ENCODE measurements at places on chromosomes 16 and 17. TPM values are rescaled to one million over a fixed set of nuclear protein-coding genes. Genes with fewer than 3 reads are reported as not detected.

GRCh38 chr17:879546-880442 lies 97.6 kb downstream of the MRM3 start:
- DNase-seq, result peak; percentile 68
- peak overlapping the region; percentile 11 for H3K27ac ChIP-seq
- H3K27me3 ChIP-seq, result peaks cover 42% of the 10 kb centered on the region
- H3K4me3 ChIP-seq, result no peak overlapping the region
- H3K36me3 ChIP-seq, result no peaks in the 10 kb centered on the region

- H3K36me3 ChIP-seq, result peaks cover 28% of the 10 kb centered on the region
- peak overlapping the region; percentile 97 for H3K4me3 ChIP-seq
- peaks cover 58% of the 10 kb centered on the region for H3K4me1 ChIP-seq
Measured at GRCh38 chr16:84616515-84616914, 1.4 kb downstream of the COTL1 start.

- peak overlapping the region; percentile 38 for H3K27ac ChIP-seq
- H3K4me1 ChIP-seq, result peaks cover 28% of the 10 kb centered on the region
- peaks cover 25% of the 10 kb centered on the region for H3K27me3 ChIP-seq
- peaks cover 13% of the 10 kb centered on the region for H3K36me3 ChIP-seq
- peak overlapping the region; percentile 80 for H3K4me3 ChIP-seq
Measured at GRCh38 chr17:42669977-42670788, 6.6 kb downstream of the PLEKHH3 start.

DNA sequence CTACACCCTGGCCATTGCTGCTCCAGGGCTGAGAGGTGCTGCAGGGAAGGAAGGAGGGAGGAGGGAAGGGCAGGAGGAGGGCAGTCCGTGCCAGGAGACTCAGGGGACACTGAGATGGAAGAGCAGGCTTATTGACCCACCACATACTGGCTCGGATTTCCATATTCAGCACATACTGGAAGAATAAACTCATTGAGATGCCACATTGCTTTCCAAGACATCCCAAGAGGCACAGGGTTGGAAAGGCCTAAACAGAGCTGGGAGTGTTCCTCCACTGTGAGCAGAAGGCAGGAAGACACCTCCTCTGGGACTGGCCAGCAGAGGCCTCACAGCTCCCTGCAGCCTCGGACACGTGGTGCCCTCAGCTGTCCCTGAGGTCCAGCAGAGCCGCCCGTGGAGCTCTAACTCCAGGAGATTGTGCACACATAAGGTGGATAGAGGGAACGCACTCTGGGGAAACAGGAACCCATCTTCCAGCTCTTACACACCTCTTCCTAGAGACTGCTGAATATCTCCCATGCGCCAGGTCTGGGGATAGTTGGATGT lies 17.4 kb downstream of the CCDC182 start:
- H3K27ac ChIP-seq, result no peak overlapping the region
- no peak overlapping the region for H3K4me3 ChIP-seq
- peaks cover 2% of the 10 kb centered on the region for H3K4me1 ChIP-seq
- H3K36me3 ChIP-seq, result no peaks in the 10 kb centered on the region
- H3K27me3 ChIP-seq, result no peaks in the 10 kb centered on the region

DNA sequence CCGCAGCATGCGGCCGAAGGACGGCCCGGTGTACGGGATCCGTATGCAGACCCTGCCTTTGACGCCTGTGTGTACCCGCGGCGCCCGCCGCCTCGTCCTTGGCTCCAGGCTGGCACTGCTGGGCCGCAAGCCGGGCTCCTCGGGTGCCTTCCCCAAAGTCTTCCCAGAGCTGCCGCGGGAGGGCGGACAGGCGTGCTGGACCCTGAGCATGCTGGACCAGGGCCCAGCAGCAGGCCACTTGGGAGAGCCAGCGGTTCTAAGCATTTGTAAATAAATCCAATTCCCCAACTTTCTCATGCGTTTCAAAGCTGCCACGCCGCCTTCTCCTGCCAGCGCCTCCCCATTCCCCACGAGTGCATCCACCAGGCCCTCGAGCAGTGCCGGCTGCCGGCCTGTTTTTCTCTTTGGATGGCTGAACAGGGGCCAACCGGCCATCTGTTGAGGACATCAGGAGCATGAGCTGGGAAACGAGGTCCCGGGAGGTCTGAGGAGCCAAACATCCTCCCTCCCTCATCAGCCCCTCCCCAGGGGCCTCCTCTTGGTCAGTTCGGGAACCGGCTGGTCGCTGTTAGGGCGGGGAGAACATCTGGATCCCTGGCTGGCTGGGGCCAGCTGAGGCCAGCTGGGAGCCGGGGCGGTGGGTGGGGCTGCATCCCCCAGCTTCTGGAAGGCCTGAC lies 20.5 kb upstream of the PABPN1L start:
- no peak overlapping the region for H3K4me3 ChIP-seq
- no peaks in the 10 kb centered on the region for H3K36me3 ChIP-seq
- no peaks in the 10 kb centered on the region for H3K27me3 ChIP-seq
- peaks cover 6% of the 10 kb centered on the region for H3K4me1 ChIP-seq

- DNase-seq, result no peak
- no peaks in the 10 kb centered on the region for H3K36me3 ChIP-seq
- H3K4me3 ChIP-seq, result no peak overlapping the region
- H3K27ac ChIP-seq, result no peak overlapping the region
- no peaks in the 10 kb centered on the region for H3K4me1 ChIP-seq
- no peaks in the 10 kb centered on the region for H3K27me3 ChIP-seq
Measured at GRCh38 chr16:19784183-19784736, 66.2 kb downstream of the IQCK start.

DNA sequence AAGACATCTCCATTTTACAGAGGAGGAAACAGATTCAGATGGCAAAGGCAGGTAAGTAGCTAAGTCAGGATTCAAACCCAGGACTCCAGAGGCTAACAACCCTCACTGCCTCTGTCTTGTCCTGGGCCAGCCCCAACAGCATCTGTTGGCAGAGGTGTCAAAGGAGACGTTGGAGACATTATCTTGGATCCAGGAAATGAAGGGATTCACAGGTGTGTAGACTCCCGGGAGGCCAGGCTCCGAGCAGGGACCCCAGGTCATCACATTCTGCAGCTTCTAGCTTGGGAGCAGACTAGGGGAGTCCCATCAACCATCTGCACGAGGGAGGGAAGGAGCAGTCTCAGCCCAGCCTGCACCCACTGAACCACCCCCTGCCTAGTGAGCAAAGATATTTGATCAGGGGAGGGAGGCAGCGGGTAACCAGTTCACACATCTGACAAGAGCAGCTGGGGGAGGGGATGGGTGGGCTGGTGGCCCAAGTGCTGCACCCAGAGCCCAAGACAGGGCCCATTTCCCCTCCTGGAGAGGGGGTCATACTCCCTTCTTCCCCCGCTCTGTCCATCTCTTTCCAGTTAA lies 1.0 kb upstream of the B9D1 start:
- DNase-seq, result no peak
- H3K27me3 ChIP-seq, result peaks cover 40% of the 10 kb centered on the region
- no peaks in the 10 kb centered on the region for H3K36me3 ChIP-seq
- H3K27ac ChIP-seq, result no peak overlapping the region
- H3K4me1 ChIP-seq, result peaks cover 3% of the 10 kb centered on the region

GRCh38 chr16:85245307-85246172 lies 133.3 kb upstream of the CIBAR2 start:
- no peaks in the 10 kb centered on the region for H3K36me3 ChIP-seq
- no peak overlapping the region for H3K27ac ChIP-seq
- peaks cover 4% of the 10 kb centered on the region for H3K27me3 ChIP-seq

- DNase-seq, result no peak
- peak overlapping the region; percentile 9 for H3K4me3 ChIP-seq
- H3K27me3 ChIP-seq, result peaks cover 48% of the 10 kb centered on the region
- H3K4me1 ChIP-seq, result peaks cover 12% of the 10 kb centered on the region
- H3K36me3 ChIP-seq, result no peaks in the 10 kb centered on the region
Measured at GRCh38 chr16:85136702-85137322, 24.5 kb upstream of the CIBAR2 start.

DNA sequence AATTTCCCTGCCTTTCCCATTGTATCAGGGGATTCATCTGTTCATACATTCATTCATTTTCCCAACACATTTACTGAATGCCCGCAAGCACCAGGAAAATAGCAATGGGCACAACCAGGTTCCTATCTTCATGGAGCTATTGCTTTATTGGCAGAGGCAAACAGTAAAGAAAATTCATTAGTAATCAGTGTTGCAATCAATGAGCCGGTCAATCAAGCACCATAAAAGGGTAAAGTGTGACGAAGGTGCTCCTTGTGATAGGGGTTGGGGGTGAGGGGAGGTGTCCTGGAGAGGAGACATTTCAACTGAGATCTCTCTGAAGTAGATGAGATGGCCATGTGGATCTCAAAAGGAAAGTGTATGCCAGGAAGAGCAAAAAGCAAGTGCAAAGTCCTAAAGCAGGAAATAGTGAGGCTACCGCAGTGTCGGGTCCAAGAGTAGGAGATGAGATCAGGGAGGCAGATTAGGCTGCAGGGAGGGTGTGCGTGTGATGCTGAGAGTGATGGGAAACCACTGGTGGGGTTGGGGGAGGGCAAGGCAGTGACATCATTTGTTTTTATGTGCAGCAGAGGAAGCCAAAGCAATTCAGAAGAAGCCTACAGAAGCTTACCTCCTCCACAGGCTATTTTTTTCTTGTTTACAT lies 28.4 kb downstream of the CDH13 start:
- peak overlapping the region; percentile 57 for H3K4me3 ChIP-seq
- no peaks in the 10 kb centered on the region for H3K36me3 ChIP-seq
- DNase-seq, result peak; percentile 42
- H3K27ac ChIP-seq, result peak overlapping the region; percentile 76
- H3K4me1 ChIP-seq, result peaks cover 80% of the 10 kb centered on the region

DNA sequence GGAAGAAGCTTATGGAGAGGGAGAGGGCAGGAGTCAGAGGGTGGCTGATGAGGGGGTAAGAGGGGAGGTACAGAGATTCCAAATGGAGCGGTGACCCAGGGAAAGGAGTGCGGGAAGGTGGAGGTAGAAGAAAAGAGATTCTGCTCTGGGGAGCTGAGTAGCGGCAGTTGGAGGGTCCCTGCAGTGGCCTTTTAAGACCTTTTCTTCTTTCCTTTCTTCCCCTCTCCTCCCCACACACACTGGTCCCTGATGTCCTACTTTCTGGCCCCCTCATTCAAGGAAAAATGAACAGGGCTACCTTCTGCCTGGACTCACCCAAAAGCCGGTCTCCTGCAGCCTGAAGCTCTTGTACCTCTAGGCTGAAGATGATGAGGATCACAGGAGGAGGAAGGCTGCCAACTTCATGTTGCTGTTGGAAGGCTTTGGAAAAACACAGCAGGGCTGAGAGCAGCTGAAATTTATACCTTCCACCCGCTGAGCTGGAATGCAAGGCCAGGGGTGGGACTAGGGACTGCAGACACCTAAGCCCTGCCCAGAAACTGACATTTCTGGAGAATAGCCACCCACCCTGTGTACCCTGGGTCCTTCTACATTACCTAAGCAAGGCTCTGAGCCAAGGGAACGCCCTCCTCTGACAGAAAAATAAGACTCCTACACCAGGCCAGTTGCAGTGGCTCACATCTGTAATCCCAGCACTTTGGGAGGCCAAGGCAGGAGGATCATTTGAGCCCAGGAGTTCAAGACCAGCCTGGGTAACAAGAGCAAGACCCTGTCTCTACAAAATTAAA lies 9.4 kb upstream of the HEATR6 start:
- peaks cover 13% of the 10 kb centered on the region for H3K27me3 ChIP-seq
- H3K36me3 ChIP-seq, result peaks cover 6% of the 10 kb centered on the region
- H3K4me3 ChIP-seq, result no peak overlapping the region
- no peaks in the 10 kb centered on the region for H3K4me1 ChIP-seq

DNA sequence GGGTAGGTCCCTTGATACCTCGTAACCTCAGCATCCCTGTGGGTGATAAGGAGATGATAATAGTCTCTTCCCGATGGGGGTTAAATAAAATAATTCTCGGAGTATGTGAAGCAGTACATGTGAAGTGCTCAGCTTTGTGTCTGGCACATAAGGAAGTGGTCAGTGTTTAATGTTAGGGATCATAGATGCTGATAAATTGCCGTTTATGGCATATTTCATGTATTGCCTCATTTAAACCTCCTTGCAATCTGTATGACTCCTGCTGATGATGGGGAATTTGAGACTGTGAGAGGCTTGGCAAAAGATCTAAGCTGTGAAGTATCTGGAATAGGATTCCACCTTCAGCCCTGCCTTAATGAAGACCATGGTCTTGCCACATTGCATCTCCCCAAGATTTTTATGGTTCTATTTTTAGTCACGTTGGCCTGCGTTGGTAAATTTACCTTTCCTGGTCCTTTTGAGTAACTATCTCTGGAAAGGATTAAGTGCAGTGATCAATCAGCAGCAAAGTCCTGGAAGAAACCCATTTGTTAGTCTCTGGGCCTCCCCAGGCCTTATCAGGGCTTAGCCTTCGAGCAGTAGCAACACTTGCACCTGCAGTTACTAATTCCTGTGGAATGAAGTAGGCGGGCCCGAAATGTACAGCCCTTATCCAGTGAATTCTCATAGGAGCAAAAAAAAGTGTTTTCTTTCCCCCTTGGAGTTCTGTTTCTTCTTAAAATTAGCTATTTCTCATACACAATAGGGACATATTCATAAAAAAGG lies 144.9 kb downstream of the WWOX start:
- no peaks in the 10 kb centered on the region for H3K27me3 ChIP-seq
- no peak overlapping the region for H3K27ac ChIP-seq
- no peak for DNase-seq
- peaks cover 6% of the 10 kb centered on the region for H3K4me1 ChIP-seq

DNA sequence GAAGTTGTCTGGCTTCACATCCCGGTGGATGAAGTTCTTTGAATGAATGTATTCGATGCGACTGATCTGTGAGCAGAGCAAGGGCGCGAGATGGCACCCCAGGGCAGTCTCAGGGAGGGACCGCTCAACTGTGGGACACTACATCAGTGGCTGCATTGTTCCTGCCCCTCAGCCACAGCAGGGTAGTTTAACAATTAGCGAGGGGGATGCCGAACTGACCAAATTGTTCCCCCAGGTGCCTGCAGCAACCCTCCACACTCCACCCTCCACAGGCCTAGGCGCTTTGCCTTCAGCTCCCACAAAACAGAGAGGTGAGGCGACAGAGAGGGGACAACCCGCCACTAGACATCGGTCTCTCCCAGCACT lies 20.3 kb downstream of the CSNK1D start:
- H3K27me3 ChIP-seq, result no peaks in the 10 kb centered on the region
- no peak for DNase-seq
- no peak overlapping the region for H3K4me3 ChIP-seq
- H3K36me3 ChIP-seq, result peaks cover 77% of the 10 kb centered on the region
- H3K4me1 ChIP-seq, result peaks cover 30% of the 10 kb centered on the region
- no peak overlapping the region for H3K27ac ChIP-seq

The DRG2 gene
- 45.2 TPM for polyA plus RNA-seq

The SCARF1 gene
- not detected for polyA plus RNA-seq

The TMED6 gene
- not detected for polyA plus RNA-seq

The KCNJ16 gene
- not detected for polyA plus RNA-seq

The CCDC154 gene
- not detected for polyA plus RNA-seq
